ENCODE measurements at places on chromosomes 2 and 18. TPM values are rescaled to one million over a fixed set of nuclear protein-coding genes. Genes with fewer than 3 reads are reported as not detected.

GRCh38 chr18:50857694-50858093, 21.2 kb upstream of the ME2 start:
- no peaks in the 10 kb centered on the region for H3K36me3 ChIP-seq
- H3K27ac ChIP-seq: no peak overlapping the region
- DNase-seq: no peak
- no peak overlapping the region for H3K4me3 ChIP-seq
- peaks cover 31% of the 10 kb centered on the region for H3K4me1 ChIP-seq
- H3K27me3 ChIP-seq: no peaks in the 10 kb centered on the region

DNA sequence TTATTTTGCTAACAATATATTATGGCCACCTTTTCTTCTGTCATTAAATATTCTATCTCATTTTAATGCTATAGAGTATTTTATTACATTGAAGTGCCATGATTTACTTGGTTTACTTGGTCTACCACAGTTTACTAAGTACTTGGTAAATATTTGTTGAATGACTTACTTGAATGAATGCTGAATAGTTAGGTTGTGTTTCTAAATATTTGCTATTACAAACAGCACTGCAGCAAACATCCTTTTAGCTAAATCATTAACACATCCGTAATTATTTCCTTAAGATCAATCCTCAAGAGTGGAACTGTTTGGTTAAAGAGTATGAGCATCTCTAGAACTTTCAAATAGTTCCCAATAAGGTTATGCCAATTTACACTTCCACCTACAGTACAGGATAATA, 318.7 kb downstream of the MYCN start:
- no peak overlapping the region for H3K27ac ChIP-seq
- no peaks in the 10 kb centered on the region for H3K36me3 ChIP-seq
- no peak overlapping the region for H3K4me3 ChIP-seq

DNA sequence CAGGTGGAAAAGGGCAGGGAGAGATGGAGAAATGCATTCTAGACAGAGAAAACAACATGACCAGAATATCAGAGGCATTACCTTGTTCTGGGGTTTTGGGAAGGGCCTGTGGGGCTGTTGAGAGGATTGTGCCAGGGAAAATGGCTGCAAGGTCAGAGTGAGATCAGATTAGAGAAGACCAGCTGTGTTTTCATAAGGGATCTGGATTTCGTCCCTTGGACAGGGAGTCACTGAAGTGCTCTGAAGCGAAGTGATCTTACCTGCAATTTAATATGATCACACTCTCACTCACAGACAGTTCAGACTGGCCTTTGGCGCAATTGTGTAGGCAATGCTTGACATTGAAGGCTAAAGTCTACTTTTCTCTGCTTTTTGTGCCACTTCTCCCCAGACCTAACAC, 20.3 kb upstream of the REG3G start:
- H3K36me3 ChIP-seq: no peaks in the 10 kb centered on the region
- DNase-seq: no peak
- H3K27ac ChIP-seq: no peak overlapping the region

DNA sequence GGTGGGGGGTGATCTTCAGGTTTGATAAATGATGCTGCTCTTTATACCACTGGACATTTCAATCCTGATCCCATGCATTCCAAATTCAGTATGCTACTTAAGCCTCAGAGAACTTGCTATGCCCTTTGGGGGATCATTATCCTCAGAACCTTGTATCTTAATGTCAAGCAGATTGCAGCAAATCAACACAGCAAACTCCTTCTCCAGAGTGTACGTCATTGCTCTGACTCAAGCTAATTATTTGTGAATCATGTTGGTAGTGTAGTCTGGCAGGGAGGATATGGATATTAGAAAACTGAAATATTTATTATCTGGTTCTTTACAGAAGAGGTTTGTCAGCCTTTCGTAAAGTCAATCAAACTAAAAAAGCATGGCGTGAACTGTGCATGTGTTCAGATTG, 562.5 kb upstream of the FAM98A start:
- no peak overlapping the region for H3K4me3 ChIP-seq
- no peaks in the 10 kb centered on the region for H3K27me3 ChIP-seq
- no peak overlapping the region for H3K27ac ChIP-seq
- no peak for DNase-seq

DNA sequence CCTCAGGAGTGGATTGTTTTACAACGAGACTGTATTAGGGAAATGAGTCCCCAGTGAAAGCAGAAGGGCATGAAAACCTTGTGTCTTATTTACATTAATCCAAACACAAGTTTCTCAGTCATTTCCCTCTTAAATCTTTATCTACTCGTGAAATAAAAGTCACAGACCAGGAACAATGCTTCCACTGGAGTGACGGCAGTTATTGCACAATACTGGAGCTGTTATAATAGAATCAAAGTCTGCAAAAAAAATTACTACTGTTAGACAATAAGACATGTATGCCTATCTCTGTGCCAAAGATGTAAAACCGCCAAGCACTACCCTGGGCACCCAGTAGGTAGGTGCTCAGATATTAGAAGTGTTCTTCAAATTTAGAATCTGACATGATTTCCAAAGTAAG, 375.5 kb downstream of the ZNF521 start:
- H3K27ac ChIP-seq: no peak overlapping the region
- H3K27me3 ChIP-seq: no peaks in the 10 kb centered on the region
- H3K4me3 ChIP-seq: no peak overlapping the region
- DNase-seq: no peak
- no peaks in the 10 kb centered on the region for H3K36me3 ChIP-seq
- H3K4me1 ChIP-seq: no peaks in the 10 kb centered on the region

GRCh38 chr2:187915810-187916209, 361.6 kb upstream of the TFPI start:
- no peak overlapping the region for H3K4me3 ChIP-seq
- no peak for DNase-seq
- H3K27me3 ChIP-seq: no peaks in the 10 kb centered on the region
- H3K36me3 ChIP-seq: no peaks in the 10 kb centered on the region
- no peaks in the 10 kb centered on the region for H3K4me1 ChIP-seq
- no peak overlapping the region for H3K27ac ChIP-seq

DNA sequence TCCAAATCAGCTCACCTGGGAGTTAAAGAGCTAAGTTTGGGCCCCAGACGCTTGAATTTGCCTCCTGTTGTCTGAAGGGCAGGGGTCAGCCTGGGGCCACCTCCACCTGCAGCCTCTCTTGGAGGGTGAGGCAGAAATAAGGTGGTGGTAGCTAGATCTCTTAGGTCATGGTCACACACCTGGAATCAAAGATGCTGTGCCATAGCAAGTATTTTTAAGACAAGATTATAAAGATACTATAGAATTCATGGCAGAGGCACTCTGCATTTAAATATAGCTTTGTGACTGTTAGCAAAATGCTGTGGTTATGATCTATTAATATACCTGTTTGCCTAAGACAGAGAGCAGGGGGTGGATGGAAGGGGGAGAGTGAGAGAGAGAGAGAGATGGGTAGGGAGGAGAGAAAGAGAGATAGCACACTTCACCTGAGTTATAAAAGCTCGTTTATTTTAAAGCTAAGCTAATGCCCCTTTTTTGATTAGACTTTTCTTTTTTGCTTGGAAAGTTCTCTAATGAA, 242.7 kb downstream of the TMEM182 start:
- H3K4me3 ChIP-seq: no peak overlapping the region
- DNase-seq: no peak
- no peaks in the 10 kb centered on the region for H3K27me3 ChIP-seq
- no peaks in the 10 kb centered on the region for H3K4me1 ChIP-seq
- H3K27ac ChIP-seq: no peak overlapping the region

EFR3B gene
- 9.2 TPM for total RNA-seq

DNA sequence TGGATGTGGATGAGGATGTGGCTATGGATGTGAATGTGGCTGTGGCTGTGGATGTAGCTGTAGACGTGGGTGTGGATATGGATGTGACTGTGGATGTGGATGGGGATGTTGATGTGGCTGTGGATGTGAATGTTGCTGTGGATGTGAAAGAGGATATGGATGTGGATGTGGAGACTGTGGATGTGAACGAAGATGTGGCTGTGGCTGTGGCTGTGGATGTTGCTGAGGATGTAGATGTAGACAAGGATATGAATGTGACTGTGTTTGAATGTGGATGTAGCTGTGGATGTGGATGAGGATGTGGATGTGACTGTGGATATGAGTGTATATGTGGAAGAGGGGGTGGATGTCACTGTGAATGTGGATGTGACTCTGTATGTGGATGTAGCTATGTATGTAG, 884.6 kb upstream of the CHAC2 start:
- no peaks in the 10 kb centered on the region for H3K36me3 ChIP-seq
- no peak for DNase-seq
- H3K27me3 ChIP-seq: no peaks in the 10 kb centered on the region
- no peak overlapping the region for H3K27ac ChIP-seq
- no peak overlapping the region for H3K4me3 ChIP-seq
- H3K4me1 ChIP-seq: no peaks in the 10 kb centered on the region

- H3K4me3 ChIP-seq: no peak overlapping the region
- H3K36me3 ChIP-seq: no peaks in the 10 kb centered on the region
- no peaks in the 10 kb centered on the region for H3K27me3 ChIP-seq
- no peaks in the 10 kb centered on the region for H3K4me1 ChIP-seq
- H3K27ac ChIP-seq: no peak overlapping the region
- no peak for DNase-seq
Observed at GRCh38 chr2:185859506-185859905, 120.9 kb downstream of the FSIP2 start.

DNA sequence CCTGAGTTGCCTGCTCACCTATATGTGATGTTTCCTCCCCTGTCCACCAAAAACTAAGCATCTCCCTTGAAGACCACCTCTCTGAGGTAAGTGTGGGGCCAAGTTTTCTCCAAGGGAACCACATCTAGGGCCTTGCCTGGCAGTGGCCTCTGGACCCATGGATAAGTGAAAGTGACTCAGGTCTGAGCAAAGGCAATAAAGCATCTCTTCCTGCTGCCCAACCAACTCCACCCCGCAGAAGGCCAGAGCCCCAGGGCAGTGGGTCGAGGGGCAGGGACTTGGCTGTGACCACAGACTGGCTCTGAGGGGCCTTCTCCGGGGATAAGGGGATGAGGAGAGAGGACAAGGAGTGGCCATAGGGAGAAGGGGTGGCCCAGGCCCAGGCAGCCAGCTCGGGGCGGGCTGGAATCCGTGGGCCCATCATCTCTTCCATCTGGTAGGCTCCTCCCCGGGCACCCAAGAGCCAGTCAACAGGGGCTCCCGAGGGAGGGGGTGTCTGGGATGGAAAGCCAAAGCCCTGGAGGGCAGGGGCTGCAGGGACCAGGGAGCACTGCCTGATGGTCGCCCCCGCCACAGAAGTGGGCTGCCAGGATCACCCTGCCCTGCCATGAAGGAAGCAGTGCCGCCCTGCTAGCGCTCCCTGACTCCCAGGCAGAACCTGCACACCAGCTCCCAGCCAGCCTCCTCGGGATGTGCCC, 33.4 kb downstream of the EMX1 start:
- peaks cover 5% of the 10 kb centered on the region for H3K36me3 ChIP-seq
- no peak overlapping the region for H3K4me3 ChIP-seq
- no peaks in the 10 kb centered on the region for H3K4me1 ChIP-seq
- DNase-seq: no peak
- H3K27ac ChIP-seq: no peak overlapping the region

- no peaks in the 10 kb centered on the region for H3K4me1 ChIP-seq
- no peak overlapping the region for H3K27ac ChIP-seq
- no peak overlapping the region for H3K4me3 ChIP-seq
- H3K27me3 ChIP-seq: no peaks in the 10 kb centered on the region
- DNase-seq: no peak
- H3K36me3 ChIP-seq: no peaks in the 10 kb centered on the region
Observed at GRCh38 chr2:10520926-10521325, 72.8 kb upstream of the ODC1 start.

MC5R gene
- total RNA-seq: not detected

HTRA2 gene
- total RNA-seq: 36.6 TPM

SERPINB11 gene
- not detected for total RNA-seq

GRCh38 chr2:150109028-150109427, 378.4 kb downstream of the RND3 start:
- no peaks in the 10 kb centered on the region for H3K36me3 ChIP-seq
- no peak overlapping the region for H3K4me3 ChIP-seq

DNA sequence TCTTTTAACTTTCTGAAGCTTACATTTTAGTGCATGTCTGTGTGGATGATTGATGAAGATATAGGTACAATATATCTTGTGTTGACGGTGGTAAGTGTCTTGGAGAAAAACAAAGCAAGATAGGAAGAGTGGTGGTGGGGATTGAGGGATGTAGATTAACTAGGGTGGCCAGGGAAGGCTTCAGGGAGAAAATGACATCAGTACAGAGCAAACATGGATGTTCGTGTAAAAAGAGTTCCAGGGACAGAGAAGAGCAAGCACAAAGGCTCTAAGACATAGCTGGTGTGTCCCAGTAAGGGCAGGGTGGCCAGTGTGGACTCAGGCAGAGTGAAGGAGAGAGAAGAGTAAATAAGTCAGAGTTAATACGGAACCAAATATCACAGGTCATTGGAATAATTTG, 2.7 kb upstream of the CERS6 start:
- H3K4me3 ChIP-seq: no peak overlapping the region
- no peak overlapping the region for H3K27ac ChIP-seq
- H3K4me1 ChIP-seq: peaks cover 10% of the 10 kb centered on the region
- H3K27me3 ChIP-seq: no peaks in the 10 kb centered on the region

GRCh38 chr2:218927876-218928275, 31.6 kb upstream of the CDK5R2 start:
- H3K4me1 ChIP-seq: no peaks in the 10 kb centered on the region
- no peak overlapping the region for H3K27ac ChIP-seq
- DNase-seq: no peak
- no peak overlapping the region for H3K4me3 ChIP-seq

ITGA4 gene
- 19.9 TPM for total RNA-seq

CHRND gene
- total RNA-seq: not detected

ZNF892 gene
- total RNA-seq: 5.0 TPM

- DNase-seq: no peak
- peaks cover 4% of the 10 kb centered on the region for H3K4me1 ChIP-seq
- no peak overlapping the region for H3K27ac ChIP-seq
Observed at GRCh38 chr2:9707611-9708160, 76.9 kb upstream of the YWHAQ start.

GRCh38 chr2:100592226-100592625, 29.4 kb downstream of the PDCL3 start:
- no peaks in the 10 kb centered on the region for H3K36me3 ChIP-seq
- no peaks in the 10 kb centered on the region for H3K4me1 ChIP-seq
- no peak overlapping the region for H3K27ac ChIP-seq
- no peak for DNase-seq
- H3K4me3 ChIP-seq: no peak overlapping the region

DNA sequence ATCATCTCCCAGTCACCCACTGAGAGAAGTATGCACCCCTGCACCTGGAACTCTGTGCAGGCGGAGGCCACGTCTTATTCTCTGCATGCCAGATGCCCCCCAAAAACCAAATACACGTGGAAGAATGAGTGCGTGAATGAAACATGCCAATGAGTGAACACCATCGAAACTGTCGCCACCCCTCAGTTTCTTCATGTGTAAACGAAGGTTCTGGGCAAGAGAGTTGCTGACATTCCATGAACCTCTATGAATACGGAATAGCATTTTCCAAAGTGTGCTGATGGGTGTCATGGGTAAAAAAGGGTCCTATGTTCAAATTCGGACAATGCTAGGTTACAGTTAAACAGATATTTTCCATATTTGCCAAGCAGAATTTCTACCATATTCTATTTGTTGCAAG, 19.8 kb downstream of the FER1L5 start:
- no peaks in the 10 kb centered on the region for H3K27me3 ChIP-seq
- no peaks in the 10 kb centered on the region for H3K36me3 ChIP-seq
- H3K27ac ChIP-seq: no peak overlapping the region

PTGR3 gene
- total RNA-seq: 25.7 TPM
